Activated CD8-positive, alpha-beta memory T cell treated with anti-CD3 and anti-CD28 coated beads for 1 hour (primary cell): ENCODE measurements at places on chromosomes 2 and 18.

DNA sequence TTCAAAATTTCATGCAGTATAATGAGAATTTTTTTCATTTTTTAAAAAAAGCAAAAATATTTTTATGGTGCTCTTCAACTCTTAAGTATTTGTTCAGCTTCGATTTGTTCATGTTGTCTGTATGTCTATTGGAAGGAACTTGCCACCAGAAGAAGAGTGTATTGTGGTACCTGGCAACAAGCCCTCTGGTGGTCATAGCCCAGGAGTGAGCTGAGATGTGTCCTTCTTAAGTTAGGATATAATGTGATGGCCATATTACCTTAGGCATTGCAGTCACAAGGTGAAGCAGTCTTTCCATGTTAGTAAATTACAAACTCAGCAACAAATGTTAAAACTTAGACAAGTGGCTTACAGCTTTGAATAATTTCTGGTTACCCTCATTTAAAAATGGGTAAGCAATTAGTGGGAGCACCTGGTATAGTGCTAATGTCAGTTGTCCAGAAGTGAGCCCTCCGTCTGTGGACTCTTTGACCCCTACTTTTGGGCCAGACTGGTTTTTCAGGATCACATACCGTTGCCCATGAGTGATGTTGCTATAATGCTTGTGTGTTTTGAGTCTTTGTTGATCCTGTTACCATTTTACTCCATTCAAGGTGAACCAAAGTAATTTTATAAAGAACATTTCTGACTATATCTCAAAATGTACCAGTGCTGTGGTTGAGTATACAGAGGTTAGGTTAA, 57.4 kb downstream of the MYO1B start:
- no peak for DNase-seq

- no peak for DNase-seq
Measured at GRCh38 chr2:222064286-222064685, 234.5 kb downstream of the PAX3 start.

DNA sequence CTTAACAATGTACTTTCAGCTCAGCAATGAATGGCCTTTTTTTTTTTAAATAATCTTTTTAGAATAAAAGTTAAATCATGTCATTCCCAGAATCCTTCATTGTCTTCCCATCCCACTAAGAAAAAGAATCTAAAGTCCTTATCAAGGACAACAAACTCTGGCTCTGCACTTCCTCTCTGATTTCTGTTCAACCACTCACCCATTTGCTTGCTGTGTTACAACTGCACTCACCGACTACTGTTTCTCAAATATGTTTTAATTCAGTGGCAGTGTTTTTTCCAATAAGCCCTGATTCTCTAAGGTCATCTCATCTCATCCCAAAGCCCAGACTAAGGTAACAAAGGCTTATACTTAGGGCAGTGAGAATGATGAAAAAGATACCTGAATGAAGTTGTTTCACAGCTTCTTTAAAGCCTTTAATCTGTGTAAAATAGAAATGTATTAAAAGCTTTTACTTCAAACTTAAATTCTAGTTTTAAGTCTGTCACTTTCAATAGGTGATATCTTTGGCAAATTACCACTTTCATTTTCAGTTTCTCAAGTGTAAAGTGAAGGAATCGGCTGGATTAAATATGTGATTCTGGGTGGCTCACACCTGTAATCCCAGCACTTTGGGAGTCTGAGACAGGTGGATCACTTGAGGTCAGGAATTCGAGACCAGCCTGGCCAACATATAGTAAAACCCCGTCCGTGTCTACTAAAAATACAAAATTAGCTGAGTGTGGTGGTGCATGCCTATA, 87.6 kb downstream of the RBBP8 start:
- DNase-seq = no peak

- DNase-seq = no peak
Measured at GRCh38 chr2:27255660-27256059, 7.2 kb downstream of the SLC30A3 start.

GRCh38 chr2:71208756-71209155, 18.1 kb downstream of the PAIP2B start:
- no peak for DNase-seq

DNA sequence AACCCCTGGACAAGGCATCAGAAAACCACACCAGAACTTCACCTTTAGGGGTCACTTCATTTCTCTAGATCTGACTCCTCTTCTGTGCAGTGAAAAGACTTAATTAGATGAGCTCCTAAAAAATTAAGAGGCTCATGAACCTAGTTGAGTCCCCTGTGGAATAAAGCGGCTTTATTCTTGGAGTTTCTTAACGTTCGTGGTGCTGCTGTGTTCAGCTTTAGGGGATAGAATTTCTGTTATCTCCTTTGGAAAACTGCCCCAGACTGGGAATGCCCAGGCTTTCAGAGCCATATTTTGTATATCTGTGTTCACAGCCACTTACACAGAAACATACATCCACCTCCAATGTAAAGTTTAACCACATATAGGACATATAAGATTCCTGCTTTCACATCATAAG, 165.8 kb downstream of the ANTXR1 start:
- DNase-seq = no peak

DNA sequence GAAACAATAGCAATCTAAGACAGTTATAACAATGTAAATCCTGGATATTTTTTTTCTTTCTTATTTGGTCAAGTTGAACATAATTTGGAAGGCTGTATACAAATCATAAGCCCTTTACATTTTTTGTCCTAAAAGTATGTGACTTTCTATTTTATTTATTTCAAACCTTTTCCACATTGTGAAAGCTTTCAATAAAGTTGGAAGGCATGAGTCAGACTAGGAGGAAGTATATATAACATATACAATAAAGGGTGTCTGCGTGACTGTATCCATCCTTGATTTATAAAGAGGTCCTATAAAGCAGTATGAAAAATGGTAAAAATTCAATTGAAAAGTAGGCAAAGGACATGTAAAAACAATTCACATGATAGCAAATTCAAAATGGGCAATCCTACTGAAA, 44.4 kb downstream of the CRACDL start:
- DNase-seq = no peak

DNA sequence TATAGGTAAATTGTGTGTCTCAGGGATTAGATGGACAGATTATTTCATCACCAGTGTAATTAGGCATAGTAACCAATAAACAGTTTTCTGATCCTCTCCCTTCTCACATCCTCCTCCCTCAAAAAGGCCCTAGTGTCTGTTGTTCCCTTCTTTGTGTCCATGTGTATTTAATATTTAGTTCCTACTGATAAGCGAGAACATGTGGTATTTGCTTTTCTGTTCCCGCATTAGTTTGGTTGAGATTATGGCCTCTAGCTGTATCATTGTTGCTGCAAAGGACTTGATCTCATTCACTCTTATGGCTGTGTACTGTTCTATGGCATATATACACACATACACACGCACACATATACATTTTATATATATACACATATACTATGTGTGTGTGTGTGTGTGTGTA, 866.2 kb downstream of the CCDC85A start:
- no peak for DNase-seq

GRCh38 chr2:183991968-183992367, 606.4 kb upstream of the ZNF804A start:
- DNase-seq = no peak

- no peak for DNase-seq
Measured at GRCh38 chr18:49456794-49457193, 3.7 kb downstream of the DYM start.

DNA sequence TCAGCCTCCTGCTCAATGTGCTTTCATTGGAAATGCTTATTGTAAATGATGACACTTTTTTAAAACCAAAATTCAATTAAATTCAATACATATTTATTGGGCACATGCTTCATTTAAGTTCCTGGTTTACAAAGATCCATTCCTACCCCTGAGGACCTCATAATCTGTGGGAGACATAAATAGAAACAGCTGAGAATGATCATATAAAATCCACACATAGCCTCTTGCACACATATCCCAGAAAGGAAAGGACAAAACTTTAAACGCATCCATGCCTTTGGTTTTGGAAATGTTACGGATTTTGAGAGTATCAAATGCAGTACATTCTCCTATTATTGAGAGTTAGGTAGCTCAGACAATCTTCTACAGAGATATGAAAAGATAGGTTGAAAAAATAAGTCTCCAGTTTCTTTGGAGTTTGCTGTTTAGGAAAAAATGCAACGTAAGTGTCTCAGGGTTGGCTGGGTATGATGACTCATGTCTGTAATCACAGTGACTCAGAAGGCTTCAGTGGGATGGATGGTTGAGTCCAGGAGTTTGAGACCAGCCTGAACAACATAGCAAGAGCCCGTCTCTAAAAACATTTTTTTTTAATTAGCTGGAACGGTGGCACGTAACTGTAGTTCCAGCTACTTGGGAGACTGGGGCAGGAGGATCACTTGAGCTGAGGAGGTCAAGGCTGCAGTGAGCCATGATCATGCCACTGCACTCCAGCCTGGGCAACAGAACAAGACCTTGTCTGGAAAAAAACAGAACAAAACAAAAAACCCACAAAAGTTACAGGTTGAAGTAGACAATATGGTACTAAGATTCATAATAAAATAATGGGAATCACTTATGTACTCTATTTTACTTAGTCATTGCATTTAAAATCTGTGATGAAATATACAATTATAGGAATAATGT, 3.9 kb upstream of the PRELID3A start:
- DNase-seq = no peak

DNA sequence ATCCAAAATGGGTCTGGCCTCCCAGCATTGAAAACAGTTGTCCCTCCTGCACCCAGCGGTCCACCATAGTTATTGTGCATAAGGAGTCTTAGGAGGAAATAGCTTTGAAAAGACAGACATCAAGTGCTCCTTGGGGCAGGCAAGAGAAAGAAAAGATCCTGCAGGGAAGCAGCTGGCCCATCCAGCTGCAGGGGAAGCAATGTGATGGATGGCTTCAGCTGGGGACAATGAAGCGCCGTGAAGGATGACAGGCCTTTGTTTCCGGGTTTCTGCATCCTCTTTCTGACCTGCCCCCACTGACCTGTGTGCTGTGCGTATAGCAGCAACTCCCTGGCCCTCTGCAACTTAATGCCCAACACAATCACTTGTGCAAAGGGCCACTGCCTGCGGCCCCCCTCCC, 142.9 kb upstream of the NCKAP5 start:
- DNase-seq = no peak

- DNase-seq = no peak
Measured at GRCh38 chr18:40035966-40036365, 1919.1 kb upstream of the PIK3C3 start.

DNA sequence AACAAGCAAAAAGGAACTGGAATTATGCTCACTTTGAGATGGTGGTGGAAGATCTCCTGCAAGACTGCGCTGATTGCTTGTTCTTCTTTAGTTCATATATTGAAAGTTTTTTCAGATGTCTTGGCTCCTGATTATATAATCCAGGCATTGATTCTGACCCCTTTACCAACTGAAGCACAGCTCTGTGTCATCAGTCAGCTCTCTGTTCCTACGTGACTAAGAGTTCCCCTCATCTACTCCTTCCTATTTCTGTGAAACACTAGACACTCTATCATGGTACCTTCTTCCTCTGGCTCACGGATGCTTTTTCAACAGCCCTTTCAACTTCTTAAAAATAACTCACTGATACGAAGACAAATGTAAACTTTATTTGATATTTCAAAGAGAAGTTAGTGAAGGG, 788.6 kb downstream of the SOCS6 start:
- DNase-seq = no peak

DNA sequence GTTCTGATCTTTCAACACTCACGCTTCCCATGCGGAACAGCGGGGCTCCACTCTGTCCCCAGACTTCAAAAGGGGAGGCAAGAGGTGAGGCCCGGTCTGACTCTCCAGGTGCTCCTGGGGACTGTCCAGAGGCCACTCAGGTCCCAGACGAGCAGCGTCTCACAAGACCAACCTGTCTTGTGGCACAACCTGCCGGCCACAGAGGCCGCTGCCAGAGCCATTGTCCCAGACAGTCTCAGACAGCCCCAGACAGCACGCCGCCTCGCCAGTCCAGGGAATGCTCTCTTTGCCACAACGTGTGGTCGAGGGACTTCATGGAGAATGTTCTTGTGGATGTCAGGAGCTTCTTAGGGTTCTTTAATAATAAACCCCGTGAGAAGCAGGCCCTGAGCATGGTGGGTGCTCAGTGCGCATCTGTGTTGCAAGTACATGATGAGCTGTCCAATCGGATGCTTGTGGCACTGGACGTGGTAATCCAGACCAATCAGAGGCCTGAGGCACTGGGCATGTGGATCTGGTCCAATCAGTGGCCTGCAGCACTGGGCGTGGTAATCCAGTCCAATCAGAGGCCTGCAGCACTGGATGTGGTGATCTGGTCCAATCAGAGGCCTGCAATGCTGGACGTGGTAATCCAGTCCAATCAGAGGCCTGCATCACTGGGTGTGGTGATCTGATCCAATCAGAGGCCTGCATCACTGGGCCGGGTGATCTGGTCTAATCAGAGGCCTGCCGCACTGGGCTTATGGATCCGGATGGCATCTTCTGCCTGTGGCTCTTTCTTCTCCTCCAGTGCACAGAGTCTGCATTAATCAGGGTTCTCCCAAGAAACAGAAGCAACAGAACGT, 76.4 kb downstream of the TMEM18 start:
- no peak for DNase-seq

DNA sequence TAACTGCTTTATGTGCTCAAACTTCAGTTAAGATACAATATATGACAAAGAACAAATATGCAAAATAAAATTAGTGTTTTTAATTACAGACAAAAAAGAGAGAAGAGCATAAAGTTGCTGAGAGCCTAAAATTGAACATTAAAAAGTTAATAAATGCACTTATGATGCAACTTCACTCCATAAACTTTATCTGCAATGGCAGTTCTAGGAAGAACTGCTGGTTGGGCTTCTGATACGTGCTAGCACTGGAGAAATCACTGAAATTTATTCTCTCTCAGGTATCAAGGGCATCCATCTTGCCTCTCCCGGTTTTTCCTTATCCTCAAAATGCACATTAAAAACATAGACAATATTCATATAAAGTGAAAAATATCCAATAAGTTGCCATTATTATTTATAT, 35.7 kb downstream of the MYO3B start:
- no peak for DNase-seq

DNA sequence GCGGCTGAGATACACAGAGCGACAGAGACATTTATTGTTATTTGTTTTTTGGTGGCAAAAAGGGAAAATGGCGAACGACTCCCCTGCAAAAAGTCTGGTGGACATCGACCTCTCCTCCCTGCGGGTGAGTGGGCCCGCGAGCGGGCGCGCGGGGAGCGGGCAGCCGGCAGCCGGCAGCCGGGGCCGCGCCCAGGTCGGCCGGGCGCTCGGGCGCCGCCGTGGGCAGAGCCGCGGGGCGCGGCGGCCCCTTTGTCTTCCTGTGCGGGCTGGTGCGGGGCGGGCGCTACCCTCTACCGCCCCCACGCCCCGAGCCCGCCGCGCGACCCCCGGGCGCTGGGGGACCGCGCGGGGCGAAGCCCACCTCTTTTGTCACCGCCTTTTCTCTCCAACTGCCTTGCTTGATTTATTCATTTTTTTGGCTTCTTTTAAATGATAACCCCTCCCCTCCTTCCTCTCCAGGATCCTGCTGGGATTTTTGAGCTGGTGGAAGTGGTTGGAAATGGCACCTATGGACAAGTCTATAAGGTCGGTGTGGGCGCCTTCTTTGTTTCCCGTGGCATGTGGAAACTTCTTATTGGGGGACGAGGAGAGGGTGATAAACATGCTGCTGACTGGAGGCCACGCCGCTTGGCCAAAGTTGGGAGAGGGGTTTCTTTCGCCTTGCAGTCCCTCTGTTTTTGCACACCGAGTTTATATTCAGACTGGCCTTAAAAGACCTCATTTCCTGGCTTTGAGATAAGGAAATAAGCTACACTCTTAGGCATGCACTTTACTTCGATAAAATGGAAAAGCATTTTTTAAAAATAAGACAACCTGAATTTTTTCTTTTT, 722 bp downstream of the MAP4K4 start:
- DNase-seq = no peak
